ENCODE measurements at places on chromosomes 7 and 10.

- no peak for DNase-seq
Observed at GRCh38 chr10:71694567-71694968, 25.0 kb downstream of the C10orf105 start.

DNA sequence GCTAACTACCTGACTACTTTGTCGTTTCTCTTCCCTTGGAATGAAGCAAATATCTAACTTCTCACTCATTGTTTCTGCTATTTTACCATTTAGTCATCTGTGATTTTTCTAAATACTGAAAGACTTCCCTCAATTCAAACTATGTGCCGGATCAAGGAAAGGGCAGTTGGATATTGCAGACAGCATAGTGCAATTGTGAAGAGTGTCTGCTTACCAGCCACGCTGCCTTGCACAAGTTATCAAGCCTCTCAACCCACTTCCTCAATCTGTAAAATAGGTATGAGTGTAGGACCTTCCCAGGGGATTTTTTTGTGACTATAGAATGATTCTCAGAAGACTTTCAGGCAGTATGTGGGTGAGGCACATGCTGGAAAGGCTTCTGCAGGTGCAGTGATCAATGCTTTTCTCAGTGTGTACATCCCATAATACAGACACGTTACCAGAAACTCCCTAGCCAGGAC is 54.3 kb downstream of the EGFR start:
- DNase-seq, result no peak

DNA sequence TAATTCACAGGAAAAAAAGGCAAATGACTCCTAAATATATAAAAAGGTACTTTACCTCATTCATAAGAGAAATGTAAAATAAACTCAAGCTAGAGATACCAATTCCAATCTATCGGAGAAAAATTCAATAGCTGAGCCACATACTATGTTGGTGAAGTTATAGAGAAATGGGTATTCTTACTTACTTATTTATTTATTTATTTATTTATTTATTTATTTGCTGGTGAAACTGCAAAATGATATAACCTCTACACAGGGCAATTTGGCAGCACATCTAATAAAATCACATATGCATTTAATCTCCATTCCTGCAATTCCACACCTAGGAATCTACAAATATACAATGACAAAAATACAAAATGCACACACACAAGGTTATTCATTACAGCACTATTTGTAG is 117.5 kb upstream of the TMEM168 start:
- no peak for DNase-seq

- no peak for DNase-seq
Observed at GRCh38 chr10:14671386-14671831, 103.3 kb downstream of the FAM107B start.

- no peak for DNase-seq
Observed at GRCh38 chr10:31101123-31101522, 69.5 kb upstream of the ZNF438 start.

- DNase-seq, result no peak
Observed at GRCh38 chr10:102696736-102697135, 17.5 kb downstream of the ARL3 start.

DNA sequence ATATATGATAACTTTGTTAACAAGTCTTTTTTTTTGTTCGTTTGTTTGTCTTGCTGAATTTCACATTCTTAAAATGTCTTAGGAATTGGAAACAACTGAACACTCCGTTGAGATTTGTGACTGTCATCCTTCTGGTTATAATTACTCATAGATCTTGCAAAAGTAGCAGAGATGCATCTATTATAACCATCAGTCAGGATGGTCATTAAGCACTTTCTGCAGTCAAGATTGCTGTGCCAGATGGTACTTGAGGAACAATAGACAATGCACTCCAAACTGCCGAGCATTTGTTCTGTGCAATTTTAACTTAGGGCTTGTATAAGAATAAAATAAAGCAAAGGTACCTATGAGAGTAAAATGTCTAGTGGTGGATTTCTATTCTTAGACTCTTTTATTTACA is 710.1 kb upstream of the KCND2 start:
- no peak for DNase-seq

DNA sequence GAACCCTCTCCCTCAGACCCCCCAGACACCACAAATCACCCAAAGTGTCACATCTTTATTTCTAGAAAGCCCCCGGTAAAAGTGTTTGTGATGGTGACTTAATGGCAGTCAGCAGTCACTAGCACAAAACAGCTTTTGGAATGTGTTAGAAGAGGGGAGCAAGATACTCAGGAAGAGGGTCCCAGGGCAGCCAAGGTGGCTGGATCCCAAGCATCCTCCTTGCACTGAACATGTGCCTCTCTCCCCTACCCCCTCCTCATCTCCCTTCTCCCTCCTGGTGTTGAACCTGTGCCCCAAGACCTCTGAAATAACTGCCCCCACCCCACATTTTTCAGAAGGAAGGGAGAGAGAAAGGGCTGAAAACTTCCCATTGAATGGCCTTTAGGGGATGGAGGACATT is 37.8 kb upstream of the MXI1 start:
- no peak for DNase-seq

GRCh38 chr7:131638641-131639430 is 82.4 kb upstream of the PODXL start:
- DNase-seq, result no peak

DNA sequence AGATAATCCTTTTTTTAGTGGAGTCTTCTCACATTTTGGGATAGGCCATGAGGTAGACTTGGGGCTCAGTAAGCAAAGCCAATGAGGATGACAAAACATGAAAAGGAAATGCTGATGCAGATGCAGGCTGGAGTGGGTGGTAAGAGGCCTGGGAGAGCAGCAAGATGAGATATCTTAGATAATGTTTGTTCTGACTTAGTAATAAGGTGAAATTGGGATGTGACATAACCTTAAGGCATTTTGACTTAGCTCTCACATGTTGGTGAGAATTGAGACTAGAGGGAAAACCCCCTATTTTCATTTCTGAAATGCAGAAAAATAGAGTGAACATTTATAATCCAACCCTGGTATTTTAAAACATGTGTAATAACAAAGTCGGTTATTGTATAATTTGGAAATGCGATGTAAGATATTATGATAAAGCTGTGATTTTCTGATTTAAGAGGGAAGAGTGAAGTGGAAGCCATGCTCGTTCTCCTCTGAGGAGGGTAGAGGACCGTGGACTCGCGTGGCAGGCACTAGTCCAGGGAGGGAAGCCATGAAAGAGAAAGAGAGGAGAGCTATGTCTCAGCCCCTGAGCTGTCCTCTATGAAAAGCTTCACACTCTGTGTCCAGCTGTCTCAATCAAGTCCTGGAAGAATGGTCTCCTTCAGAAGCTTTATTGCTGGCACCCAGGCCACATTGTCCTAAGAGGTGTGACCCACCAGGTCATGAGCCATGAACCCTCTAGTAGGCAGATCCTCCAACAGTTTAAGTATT is 57.3 kb downstream of the ST7 start:
- no peak for DNase-seq

DNA sequence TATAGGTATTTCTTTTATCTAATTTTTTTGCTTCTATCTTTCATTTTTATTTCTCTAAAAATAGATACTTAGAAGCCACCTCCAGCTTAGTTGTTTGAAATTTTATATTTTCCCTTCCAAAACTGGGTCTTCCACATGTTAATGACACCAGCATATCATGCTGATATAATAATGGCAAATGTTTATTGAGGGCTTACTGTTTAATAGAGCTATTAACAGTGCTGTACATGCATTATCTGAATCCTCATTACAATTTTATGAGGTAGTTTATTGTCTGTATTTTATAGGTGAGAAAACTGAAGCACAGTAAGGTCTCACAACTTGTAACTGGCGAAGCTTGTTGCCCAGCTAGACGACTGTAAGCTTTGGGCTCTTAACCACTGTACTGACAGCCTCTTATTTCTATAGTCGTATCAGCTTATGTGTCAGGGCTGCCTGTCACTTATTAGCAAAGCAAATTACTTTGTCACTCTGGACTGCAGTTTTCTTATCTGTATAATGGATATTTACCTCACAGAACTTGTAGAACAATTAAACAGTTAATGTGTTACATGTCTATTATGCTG is 51.2 kb downstream of the ANKIB1 start:
- no peak for DNase-seq

DNA sequence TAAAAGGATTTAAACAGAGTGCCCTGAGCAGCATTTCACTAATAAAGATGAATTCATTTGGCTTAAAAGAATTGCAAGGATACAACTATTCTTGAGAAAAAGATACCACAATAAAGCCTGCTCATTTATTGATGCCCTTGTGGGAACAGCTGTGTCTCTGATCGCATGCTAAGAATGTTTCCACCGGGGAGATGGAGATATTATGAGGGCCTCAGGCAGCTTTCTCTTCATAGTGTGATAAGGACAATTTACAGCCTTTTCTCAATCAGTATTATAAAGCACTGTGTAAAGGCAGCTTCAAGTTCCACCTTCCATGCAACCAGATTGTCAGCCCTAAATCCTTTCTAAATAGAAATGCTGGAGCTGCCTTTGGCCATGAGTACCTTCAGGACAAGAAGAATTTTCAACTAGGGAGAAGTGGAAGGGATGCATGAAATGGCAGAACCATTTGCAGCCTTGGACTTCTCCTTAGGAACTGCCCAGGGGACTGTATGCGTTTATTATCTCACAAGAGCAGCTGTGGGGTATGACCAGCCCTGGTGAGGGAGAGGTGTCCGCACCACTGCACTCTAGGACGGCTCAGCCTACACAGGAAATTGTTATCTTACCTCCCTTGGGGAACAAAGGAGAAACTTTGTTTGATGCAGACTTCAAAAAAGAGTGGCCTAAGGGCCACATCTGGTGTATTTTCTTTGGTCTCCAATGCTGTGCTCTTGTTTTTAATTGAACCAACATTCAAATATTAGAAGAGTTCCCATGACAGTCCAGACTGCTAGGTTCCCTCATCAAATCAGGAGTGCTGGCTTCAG is 116.9 kb upstream of the PCGF5 start:
- no peak for DNase-seq

DNA sequence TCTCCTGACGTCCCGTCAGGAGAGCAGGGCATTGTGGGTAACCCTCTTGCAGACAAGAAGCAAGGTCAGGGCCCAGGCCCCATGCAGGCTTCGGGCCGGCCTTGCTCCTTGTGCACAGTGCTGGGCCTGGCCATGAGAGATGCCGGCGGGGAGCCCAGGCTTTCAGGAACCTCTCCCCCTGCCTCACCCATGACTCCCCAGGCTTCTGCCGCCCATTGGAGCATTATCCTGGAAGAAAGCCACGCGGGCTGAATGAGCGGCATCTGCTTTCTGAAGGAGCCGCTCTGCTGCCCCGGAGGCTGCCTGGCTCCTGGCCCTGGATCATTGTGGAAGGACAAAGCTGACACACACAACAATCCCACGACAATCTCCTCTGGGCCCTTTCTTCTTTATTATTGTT is 233.5 kb downstream of the TCF7L2 start:
- DNase-seq, result no peak

DNA sequence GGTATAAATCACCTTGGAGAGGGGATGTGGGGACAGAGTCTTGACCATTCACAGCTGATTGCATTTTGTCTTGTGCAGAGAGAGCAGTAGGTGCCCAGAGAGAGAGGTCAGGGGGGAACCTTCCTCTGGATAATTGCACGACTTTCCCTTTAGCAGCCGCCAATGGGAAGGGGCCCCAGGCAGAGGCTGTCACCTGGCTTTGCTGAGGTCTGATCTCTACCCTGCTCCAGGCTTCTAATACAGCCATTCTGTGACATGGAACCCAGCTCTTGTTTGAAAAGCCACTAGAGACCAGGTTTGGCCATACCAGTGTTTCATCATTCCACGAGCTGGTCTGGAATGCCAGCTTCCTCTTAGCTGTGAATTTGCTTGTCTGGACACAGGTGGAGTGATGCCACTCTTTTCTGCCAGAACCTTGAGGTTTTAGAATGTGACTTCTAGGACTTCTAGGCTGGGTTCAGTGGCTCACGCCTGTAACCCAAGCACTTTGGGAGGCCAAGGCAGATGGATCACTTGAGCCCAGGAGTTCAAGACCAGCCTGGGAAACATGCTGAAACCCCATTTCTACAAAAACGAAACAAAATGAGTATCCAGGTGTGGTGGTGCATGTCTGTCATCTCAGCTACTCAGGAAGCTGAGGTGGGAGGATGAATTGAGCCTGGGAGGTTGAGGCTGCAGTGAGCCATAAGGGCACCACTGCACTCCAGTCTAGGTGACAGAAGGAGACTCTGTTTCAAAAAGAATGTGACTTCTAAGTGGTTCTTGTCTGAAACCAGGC is 159.9 kb downstream of the CAMK1D start:
- DNase-seq, result no peak

- DNase-seq, result peak; percentile 10
Observed at GRCh38 chr7:24573554-24574338, 494 bp downstream of the PALS2 start.

DNA sequence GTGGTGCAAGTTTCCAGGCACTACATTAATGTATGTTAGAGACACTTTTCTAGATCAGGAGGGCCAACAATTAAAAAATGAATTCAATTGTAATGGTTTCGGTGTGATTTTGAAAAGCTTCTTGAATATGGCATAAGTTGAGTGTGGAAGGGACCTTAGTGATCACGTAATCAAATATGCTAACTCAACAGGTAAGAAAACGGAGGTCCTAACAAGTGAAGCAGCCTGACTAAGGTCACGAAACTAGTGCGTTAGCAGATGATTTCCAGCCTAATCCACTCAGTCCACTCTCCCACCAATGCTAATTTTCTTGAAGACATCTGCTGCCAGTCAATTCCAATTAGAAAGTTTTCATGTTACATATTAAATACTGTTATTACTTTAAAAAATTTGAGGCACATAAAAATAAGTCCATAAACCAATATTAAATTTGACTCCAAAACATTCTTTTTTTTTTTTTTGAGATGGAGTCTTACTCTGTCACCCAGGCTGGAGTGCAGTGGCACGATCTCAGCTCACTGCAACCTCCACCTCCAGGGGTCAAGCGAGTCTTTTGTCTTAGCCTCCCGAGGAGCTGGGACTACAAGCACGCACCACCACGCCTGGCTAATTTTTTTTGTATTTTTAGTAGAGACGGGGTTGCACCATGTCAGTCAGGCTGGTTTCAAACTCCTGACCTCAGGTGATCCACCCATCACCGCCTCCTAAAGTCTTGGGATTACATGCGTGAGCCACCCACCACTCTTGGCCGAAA is 2.3 kb upstream of the RSBN1L start:
- no peak for DNase-seq

DNA sequence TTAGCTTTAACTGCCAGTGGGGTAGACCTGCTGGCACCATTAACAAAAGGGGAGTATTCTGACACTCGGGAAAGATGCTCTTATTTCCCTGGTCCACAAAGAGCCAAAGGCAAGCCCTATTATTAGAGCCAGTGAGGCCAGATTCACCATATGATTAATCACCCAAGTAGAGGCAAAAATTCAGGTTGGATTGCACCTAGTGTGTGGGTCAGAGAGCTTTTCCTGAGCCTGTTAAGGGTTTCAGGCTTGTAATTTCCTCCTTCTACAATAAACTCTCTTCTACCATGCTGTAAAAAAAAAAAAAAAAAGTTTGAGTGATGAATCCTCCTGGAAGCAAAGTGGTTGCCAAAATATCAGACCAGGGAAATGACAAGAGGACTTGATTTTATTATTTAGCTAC is 163.5 kb downstream of the MBL2 start:
- DNase-seq, result no peak

DNA sequence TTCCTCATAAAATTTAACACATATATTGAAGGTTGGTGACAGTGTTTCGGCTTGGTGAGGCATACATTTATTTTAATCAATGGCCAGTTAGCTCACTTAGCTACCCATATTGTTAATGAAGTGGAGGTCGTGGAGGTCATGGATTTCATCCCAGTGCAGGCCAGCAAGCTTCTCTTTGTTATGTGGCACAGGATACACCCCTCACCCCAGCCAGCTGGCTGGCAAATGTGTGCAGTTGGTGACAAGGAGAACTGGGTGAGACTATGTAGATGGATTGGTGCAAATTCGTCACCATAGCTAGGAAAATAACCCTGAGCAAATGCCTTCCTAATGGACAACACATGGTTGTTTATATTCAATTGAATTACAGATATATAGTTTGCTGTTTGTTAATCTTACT is 50.5 kb upstream of the FOXP2 start:
- no peak for DNase-seq

Measured in NCI-H1694 (cell line).